ENCODE measurements at places on chromosomes 16 and 17.

DNA sequence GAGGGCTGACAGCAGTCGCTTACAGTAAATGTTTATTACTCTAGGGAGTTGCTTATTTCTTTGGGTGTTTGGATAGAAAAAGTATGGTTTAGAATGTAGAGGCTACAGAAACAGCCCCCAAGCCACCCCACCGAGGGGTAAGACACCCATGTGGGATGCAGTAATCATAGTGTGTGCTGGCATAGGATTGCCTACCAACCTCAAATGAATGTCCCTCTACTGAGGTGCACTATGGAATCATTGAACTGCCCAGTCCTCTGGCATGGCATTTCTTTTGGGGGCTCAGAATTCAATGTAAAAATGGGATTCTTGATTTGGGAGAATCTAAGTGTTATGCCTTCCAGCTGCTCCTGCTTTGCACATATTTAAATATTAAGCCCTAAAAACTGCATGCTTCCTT lies 46.8 kb downstream of the ZNF267 start:
- DNase-seq: no peak

DNA sequence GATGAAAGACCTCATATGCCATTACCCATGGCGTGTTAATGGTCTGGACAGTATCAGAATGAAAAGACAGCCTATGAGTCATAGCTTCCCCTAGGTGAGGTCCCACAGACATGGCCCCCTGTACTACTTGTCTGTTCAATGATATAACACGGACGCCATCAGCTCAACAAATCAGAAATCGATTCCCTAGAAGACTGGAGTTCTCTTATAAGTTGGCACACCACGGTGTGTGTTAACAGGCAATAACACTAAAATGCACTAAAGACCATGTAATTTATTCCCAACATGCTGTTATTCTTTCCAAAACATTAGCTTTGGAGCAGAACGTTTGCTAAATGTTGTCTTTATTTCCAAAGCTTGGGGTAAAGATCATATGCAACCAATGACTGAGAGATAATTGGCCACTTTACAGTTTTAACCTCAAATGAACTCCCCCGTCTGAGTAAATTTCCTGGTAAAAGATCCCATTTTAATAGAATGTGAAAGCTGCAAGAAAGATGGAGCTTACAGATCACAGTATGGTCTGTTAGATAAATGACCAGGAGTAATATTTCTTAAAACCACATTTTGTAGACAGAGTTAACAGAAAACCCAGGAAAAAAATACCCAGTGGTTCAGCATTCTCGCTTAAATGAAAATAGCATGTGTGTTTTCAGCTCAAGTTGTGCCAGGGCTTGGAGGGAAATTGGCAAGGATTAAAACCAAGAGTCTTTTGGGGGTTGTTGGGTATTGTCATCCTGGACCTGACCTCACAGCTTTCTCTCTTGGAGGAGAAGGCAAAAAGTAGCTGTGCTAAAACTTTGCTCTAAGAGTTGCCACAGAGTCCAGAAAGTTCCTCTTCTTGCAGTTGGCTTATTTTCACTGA lies 65.9 kb downstream of the PCTP start:
- no peak for DNase-seq

GRCh38 chr16:48487287-48487686 lies 102.1 kb upstream of the SIAH1 start:
- DNase-seq: no peak

- no peak for DNase-seq
Observed at GRCh38 chr16:11783319-11784037, 13.6 kb downstream of the ZC3H7A start.

GRCh38 chr17:62652251-62653001 lies 25.0 kb downstream of the MRC2 start:
- DNase-seq: peak; percentile 78

DNA sequence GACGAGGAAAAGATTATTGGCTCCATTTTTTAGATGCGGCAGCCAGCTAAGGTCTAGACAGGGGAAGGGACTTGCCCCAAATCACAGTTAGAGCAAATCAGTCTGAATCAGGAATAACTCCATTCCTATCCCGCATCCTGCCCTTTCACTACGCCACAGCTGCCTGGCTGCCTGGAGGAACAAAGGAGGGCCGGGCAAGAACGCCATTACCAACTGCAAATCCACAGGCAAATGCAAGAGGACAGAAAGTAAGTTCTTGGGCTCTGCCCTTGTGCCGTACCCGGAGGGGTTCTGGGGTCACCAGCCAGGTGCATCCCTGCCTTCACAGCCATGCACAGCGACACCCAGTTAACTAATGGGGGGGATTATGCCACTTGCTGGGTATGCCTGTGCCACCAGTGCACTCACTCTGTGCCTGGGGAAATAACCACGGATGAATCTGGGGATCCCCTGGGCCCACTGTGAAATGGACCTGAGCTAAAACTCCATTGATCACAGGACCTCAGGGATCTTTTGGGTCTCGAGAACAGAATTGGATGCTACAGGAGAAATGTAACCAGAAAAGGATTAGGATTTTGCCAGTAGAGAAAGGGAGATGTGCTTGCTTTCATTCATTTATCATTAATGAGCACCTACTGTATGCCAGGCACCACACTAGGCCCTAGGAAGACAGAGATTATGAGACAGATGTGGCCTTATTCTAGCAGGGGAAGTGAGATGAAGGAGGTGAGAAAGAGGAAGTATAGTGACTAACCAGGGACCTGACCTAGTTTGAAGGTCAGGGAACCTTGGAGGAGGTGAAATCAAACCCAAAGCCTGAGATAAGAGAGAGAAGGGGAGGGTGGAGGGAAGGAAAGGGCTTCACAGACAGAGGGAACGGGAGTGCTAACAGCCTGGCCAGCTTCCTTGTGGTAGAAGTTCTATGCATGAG lies 17.7 kb downstream of the BCL7C start:
- peak; percentile 47 for DNase-seq

- DNase-seq: no peak
Observed at GRCh38 chr17:53837131-53837530, 14.4 kb downstream of the KIF2B start.

GRCh38 chr16:88882358-88883030 lies 16.0 kb upstream of the PABPN1L start:
- DNase-seq: no peak

DNA sequence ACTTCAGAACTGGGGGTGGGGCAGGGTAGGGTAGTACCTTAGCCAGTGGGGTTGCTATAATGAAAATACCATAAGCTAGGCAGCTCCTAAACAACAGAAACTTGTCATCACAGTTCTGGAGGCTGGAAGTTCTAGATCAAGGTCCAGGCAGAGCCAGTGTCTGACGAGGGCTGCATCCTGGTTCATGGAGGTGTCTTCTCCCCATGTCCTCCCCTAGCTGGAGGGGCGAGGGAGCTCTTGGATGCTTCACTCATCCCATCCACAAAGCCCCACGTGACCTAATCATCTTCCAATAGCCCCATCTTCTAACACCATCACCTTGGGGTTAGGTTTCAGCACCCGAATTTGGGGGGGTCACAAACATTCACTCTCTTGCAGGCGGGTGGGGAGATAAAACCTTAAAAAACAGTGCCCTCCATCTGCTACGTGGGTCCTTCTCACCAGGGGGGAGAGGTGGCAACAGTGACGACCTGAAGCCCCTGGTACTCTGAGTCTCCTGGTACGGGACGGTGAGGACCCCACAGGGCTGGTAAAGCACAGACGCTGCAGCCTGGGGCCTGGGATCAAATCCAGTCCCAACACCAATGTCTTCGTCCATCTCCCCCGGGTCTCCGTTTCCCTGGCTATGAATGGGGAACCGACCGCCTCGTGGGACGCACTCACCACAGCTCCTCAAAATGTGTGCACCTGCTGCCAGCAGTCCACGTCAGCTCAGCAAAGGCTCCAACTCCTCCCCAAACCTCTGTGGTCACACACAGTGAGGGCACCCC lies 22.8 kb downstream of the RAB40B start:
- DNase-seq: no peak

GRCh38 chr17:78979780-78980623 lies at the start of gene LGALS3BP:
Gene LGALS3BP (minus strand): TSS chr17:78979923. CDS start chr17:78977191, 2,732 bp downstream.
- peak; percentile 73 for DNase-seq

DNA sequence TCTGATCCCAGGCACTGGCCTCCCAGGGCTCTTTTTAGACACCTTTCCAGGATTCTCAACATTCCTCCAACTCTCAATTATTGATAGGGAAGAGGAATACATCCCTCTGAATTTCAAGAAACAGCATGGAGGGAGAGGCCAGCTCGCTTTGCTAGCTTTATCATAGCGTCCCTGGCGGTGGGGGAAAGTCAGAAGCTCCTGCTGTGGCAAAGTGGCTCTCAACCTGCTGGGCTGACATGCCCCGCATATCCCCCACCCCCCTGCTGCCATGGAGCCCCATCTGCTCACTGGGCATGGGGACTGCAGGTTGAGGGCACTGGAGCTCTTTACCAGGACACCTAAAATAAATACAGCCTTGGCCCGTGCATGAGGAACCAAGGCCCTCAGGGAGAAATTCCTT lies 140.3 kb downstream of the SLC39A11 start:
- DNase-seq: no peak

- peak; percentile 85 for DNase-seq
Observed at GRCh38 chr17:19533718-19534561, at the start of gene SLC47A1. Gene SLC47A1 (plus strand): TSS chr17:19533854. CDS start chr17:19533940, 86 bp downstream.
